Fibroblast of the aortic adventitia (primary cell): ENCODE measurements at places on chromosomes 16 and 17. TPM values are rescaled to one million over a fixed set of nuclear protein-coding genes. Genes with fewer than 3 reads are reported as not detected.

- DNase-seq: no peak
These were observed 1.8 kb upstream of the ALG1 start for GRCh38 chr16:5069854-5070253.

DNA sequence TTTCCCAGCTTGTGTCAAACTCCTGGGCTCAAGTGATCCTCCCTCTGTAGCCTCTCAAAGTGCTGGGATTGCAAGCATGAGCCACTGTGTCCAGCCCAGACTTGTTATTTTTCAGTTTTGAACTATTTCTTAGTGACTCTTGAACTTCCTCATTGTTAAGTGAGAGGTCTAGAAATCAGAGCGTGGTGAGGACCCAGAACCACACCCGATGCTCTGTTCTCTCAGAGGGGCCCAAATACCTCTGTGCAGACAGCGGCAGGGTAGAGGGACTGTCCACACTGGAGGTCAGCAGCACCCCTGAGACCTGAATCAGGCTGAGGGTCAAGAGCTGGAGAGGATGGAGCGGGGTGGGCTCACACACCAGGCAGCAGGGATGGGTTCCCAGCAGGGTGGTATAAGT, 47.7 kb upstream of the MEAK7 start:
- no peak for DNase-seq

DNA sequence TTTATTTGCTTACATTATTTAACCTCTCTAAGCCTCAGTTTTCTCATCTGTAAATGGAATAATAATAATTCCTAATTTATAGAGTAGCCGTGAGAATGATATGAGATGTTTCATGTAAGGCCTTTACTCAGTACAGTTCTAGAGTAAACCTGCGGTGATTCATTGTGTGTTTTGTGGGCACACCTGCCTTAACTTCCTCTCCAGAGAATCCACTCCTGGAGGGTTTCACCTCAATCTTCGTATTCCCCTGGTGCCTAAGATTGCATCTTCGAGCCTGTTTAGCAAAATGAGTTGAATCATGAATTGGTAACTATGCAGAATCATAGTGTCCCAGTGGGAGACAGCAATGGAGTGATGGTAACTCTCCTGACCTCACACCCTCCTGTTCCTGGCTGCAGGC, 52.3 kb downstream of the DNAH2 start:
- no peak for DNase-seq

DNA sequence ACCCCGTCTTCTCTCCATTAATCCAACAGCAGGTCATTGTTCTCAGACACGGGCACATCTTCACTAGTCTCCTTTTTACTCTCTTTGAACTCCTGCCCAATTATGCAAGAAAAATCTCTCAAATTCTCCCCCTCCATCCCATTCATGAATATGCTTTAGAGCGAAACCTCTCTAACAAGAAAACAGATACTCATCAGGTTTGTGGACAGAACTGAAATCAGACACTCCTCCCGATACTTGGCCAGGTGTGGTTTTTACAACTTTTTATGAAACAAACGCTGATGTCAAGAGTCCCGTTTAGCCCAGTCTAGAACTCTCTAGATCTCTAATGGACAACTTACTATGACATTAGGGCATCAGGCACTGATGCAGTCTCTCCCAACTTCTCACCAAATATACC, 40.9 kb downstream of the PIK3R5 start:
- no peak for DNase-seq

Gene MMP25
- not detected in 2 replicates for total RNA-seq
